Fibroblast of lung (primary cell): ENCODE measurements at places on chromosomes 5 and 9. TPM values are rescaled to one million over a fixed set of nuclear protein-coding genes. Genes with fewer than 3 reads are reported as not detected.

DNA sequence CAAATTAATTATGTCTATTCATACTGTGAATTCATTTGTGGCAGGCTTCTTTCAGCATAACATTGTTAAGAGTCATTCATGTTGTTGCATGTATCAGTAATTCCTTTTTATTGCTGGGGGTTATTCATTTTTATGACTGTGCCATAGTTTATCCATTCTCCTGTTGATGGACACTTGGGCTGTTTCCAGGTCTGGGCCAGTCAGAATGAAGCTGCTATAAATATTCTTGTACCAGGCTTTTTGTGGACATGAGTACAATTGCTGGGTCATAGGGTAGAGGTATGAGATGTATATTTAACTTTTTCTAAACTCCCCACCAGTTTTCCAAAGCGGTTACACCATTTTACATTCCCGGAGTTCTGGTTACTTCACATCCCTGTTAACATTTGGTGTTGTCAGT lies 13.6 kb downstream of the PRPF4 start:
- no peak for DNase-seq

The BOD1 gene
- 60.7 and 69.1 TPM in 2 replicates for polyA plus RNA-seq

- DNase-seq: no peak
Observed at GRCh38 chr5:178314061-178314660, 81.6 kb upstream of the PHYKPL start.

The LECT2 gene
- not detected in 2 replicates for polyA plus RNA-seq

DNA sequence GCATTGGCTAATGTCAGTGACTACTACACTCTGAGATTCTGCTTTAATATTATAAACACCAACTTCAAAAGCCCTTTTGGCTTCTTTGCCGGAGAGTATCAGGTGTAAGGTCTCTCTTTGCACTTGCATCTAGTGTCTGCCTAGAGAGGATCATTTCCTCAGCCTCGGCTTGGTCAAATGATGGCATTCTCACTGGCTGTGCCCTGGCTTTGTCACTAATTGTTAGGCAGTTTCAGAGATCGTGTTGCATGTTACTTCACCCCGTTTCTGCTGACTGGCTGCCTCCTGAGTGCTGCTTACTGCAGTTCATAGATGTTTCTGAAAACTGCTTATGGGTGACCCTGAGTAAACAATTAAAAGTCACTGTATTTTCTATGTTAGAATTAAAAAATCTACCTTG lies 48.8 kb downstream of the SLC1A3 start:
- DNase-seq: peak; percentile 52

DNA sequence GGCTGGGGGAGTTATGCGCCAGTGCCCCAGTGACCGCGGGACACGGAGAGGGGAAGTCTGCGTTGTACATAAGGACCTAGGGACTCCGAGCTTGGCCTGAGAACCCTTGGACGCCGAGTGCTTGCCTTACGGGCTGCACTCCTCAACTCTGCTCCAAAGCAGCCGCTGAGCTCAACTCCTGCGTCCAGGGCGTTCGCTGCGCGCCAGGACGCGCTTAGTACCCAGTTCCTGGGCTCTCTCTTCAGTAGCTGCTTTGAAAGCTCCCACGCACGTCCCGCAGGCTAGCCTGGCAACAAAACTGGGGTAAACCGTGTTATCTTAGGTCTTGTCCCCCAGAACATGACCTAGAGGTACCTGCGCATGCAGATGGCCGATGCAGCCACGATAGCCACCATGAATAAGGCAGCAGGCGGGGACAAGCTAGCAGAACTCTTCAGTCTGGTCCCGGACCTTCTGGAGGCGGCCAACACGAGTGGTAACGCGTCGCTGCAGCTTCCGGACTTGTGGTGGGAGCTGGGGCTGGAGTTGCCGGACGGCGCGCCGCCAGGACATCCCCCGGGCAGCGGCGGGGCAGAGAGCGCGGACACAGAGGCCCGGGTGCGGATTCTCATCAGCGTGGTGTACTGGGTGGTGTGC lies at the start of gene RXFP3:
Gene RXFP3 (plus strand): TSS at position 6 of the 636 bp plus-strand sequence. CDS start 355 bp downstream, at position 361.
- DNase-seq: peak; percentile 58
